ENCODE measurements at places on chromosomes 11 and 22. TPM values are rescaled to one million over a fixed set of nuclear protein-coding genes. Genes with fewer than 3 reads are reported as not detected.

DEFB131B gene
- total RNA-seq = not detected

RPUSD4 gene
- total RNA-seq = 41.7 TPM

UBASH3B gene
- 28.7 TPM for total RNA-seq

NCAPD3 gene
- 33.6 TPM for total RNA-seq

TTC12 gene
- total RNA-seq = 25.4 TPM

SCN3B gene
- not detected for total RNA-seq

BACE1 gene
- 0.21 TPM for total RNA-seq

MYRF gene
- 4.9 TPM for total RNA-seq

NAALAD2 gene
- not detected for total RNA-seq

DNA sequence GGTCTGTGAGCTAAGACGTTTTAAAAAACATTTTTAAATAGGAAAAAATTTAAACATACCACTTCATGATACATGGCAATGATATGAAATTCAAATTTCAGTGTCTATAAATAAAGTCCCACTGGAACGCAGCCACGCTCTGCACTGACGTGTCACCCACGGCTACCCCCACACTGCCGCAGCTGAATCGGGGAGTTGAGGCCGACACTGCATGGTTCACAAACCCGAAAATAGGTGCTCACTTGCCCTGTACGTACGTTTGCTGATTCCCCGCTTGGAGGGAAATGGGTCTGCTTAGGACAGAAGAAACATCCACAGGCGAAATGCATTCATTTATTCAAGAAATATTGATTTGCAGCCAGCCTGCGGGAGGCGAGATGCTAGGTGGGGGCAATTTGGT, 1342.3 kb downstream of the TBC1D22A start:
- peaks cover 16% of the 10 kb centered on the region for H3K4me1 ChIP-seq
- no peak for DNase-seq
- H3K27me3 ChIP-seq = no peaks in the 10 kb centered on the region
- no peak overlapping the region for H3K27ac ChIP-seq

- no peaks in the 10 kb centered on the region for H3K36me3 ChIP-seq
- no peak overlapping the region for H3K4me3 ChIP-seq
- no peaks in the 10 kb centered on the region for H3K27me3 ChIP-seq
- no peaks in the 10 kb centered on the region for H3K4me1 ChIP-seq
- no peak overlapping the region for H3K27ac ChIP-seq
These were observed 8.2 kb downstream of the ABCG4 start for GRCh38 chr11:119157063-119157462.

DNA sequence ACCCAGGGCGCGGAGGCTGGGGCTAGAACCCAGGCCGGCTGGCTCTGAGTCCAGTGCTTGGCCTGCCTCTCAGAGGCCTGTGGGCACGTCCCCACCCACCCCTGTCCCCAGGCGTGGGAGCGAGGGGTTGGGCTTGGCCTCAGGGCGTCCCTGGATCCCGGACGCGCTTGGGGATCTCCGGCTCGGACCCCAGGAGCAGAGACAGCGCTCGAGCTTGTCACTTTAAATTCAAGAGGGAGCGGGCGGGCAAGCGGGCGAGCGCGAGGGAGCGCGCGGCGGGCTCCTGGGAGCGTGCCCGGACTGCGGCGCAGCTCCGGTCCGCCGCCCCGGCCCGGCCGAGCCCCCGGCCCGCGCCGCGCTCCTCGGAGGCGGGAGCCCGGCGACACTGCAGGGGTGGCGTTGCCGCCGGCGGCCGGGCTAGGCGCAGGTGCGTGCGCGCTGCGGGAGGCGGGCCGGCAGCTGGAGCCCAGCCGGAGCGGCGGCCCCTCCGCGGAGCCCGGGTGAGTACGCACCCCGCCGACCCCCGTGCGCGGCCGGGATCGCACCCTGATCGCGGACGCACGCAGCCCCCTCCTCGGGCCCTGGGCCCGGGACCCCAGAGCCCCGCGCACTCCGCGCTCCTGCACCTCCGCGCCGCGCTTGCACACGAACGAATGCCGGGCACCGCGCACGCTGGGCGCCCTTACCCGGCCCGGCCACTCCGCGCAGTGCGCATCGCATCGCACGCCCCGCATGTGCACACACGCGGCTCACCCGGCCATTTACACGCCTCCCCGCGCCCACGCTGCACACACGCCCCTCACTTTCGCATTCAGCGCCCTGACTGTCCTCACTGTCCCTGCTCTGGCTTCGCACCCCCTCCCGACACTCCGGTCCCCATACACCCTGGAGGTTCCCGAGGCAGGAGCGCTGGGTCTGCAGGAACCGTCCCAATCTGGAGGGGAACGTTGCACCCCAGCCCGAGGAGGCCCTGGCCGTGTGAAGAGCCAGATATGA, at the start of gene SYT12:
SYT12 (plus strand) TSS at position 174 of the 996 bp plus-strand sequence. CDS start 7,011 bp downstream, outside the sequence.
- no peak within 1 kb of the TSS for H3K27ac ChIP-seq
- H3K4me1 ChIP-seq = peaks cover 33% of the 10 kb centered on the region
- H3K36me3 ChIP-seq = no peaks in the 10 kb centered on the region
- DNase-seq = peak; percentile 34
- no peak within 1 kb of the TSS for H3K4me3 ChIP-seq

DNA sequence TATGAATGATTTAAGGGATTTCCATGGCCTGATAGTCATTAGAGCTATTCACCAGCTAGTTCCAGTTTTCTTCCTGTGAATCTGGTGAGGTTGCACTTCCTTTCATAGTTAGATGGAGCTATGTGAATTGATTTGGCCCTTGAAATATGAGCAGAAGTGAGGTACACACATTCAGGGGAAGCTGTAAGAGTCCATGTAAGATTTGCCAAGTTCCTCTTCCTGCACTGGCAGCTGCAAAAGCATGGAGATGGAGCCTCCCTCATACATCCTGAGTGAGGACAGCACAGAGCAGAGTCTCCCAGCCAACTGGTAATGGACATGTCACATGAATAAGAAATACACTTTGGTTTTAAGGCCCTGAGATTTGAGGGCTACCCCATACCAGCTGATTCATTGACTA, 111.7 kb downstream of the CD44 start:
- no peak overlapping the region for H3K4me3 ChIP-seq
- H3K4me1 ChIP-seq = peaks cover 28% of the 10 kb centered on the region
- no peak for DNase-seq
- H3K36me3 ChIP-seq = no peaks in the 10 kb centered on the region
- H3K27me3 ChIP-seq = no peaks in the 10 kb centered on the region
- H3K27ac ChIP-seq = no peak overlapping the region

DNA sequence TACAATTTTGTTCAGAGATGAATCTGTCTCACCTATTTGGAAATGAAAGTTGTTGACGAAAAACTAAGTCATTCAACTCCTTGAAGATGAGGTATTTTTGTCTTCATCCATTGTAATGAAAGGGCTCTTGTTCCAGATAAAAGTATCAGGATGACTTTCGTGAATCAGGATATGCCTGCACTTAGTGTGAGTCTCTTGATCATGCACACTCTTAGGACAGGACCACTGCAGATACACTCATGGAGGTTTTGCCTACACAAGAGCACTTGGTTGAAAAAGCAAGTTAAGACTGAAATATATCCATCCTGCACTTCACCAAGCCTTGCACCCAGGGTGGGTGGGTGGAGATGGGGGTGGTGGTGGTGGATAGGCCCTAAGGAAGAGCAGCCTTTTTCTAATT, 120.8 kb upstream of the MTMR2 start:
- H3K27me3 ChIP-seq = no peaks in the 10 kb centered on the region
- no peak for DNase-seq
- no peak overlapping the region for H3K27ac ChIP-seq
- no peaks in the 10 kb centered on the region for H3K36me3 ChIP-seq
- no peaks in the 10 kb centered on the region for H3K4me1 ChIP-seq
- no peak overlapping the region for H3K4me3 ChIP-seq

GRCh38 chr11:94405062-94405833, 4.0 kb upstream of the GPR83 start:
- H3K27ac ChIP-seq = no peak overlapping the region
- peaks cover 15% of the 10 kb centered on the region for H3K27me3 ChIP-seq
- DNase-seq = no peak
- no peaks in the 10 kb centered on the region for H3K36me3 ChIP-seq
- peaks cover 2% of the 10 kb centered on the region for H3K4me1 ChIP-seq

- no peak overlapping the region for H3K4me3 ChIP-seq
- peaks cover 3% of the 10 kb centered on the region for H3K36me3 ChIP-seq
- DNase-seq = no peak
- H3K4me1 ChIP-seq = no peaks in the 10 kb centered on the region
- H3K27ac ChIP-seq = no peak overlapping the region
- H3K27me3 ChIP-seq = no peaks in the 10 kb centered on the region
These were observed 51.2 kb downstream of the CSTF3 start for GRCh38 chr11:33110083-33110482.

- H3K4me3 ChIP-seq = no peak overlapping the region
- no peaks in the 10 kb centered on the region for H3K4me1 ChIP-seq
- H3K36me3 ChIP-seq = no peaks in the 10 kb centered on the region
These were observed 304.9 kb downstream of the NTM start for GRCh38 chr11:131675121-131675888.

GRCh38 chr11:67058506-67058905, 1.9 kb downstream of the RHOD start:
- H3K27ac ChIP-seq = no peak overlapping the region
- H3K27me3 ChIP-seq = peaks cover 12% of the 10 kb centered on the region
- peaks cover 5% of the 10 kb centered on the region for H3K4me1 ChIP-seq

- H3K4me3 ChIP-seq = no peak overlapping the region
- no peak for DNase-seq
- H3K4me1 ChIP-seq = no peaks in the 10 kb centered on the region
- H3K27ac ChIP-seq = no peak overlapping the region
- H3K36me3 ChIP-seq = no peaks in the 10 kb centered on the region
These were observed 32.7 kb upstream of the ALX4 start for GRCh38 chr11:44342616-44343015.

DNA sequence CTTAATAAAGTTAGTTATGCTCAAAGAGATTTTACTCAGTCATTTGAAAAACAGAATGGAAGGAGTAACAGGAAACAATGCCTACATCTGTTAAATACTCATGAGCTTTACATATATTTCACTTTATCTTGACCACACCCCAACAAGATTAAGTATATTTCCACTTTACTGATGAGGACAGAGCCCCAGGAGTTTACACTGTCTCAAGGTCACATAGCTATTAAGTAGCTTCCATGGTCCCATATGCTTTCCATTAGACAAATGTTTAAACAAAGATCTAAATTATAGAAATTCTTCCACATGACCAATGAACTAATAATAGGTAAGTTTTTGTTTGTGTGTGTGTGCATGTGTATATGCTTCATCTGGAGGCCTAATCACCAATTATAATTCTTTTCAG, 30.2 kb downstream of the MRTFA start:
- no peaks in the 10 kb centered on the region for H3K27me3 ChIP-seq
- no peak for DNase-seq
- H3K27ac ChIP-seq = no peak overlapping the region
- H3K36me3 ChIP-seq = no peaks in the 10 kb centered on the region

DNA sequence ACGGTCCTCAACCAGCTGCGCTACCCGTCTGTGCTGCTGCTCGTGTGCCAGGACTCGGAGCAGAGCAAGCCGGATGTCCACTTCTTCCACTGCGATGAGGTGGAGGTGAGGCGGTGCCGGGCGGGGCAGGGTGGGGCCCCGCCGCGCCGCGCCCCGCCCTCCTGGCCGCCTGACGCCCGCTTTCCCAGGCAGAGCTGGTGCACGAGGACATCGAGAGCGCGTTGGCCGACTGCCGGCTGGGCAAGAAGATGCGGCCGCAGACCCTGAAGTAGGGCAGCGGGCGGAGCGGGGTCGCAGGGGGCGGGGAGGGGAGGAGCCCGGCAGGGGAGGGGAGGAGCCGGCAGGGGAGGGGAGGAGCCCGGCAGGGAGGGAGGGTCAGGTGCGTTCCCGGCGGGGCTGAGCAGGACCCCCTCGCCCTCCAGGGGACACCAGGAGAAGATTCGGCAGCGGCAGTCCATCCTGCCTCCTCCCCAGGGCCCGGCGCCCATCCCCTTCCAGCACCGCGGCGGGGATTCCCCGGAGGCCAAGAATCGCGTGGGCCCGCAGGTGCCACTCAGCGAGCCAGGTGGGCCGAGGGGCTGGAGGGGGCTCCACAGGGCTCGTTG, 14.7 kb downstream of the EPS8L2 start:
- H3K36me3 ChIP-seq = no peaks in the 10 kb centered on the region
- peaks cover 21% of the 10 kb centered on the region for H3K27me3 ChIP-seq
- peak; percentile 59 for DNase-seq
- no peak overlapping the region for H3K4me3 ChIP-seq
- peaks cover 30% of the 10 kb centered on the region for H3K4me1 ChIP-seq

DNA sequence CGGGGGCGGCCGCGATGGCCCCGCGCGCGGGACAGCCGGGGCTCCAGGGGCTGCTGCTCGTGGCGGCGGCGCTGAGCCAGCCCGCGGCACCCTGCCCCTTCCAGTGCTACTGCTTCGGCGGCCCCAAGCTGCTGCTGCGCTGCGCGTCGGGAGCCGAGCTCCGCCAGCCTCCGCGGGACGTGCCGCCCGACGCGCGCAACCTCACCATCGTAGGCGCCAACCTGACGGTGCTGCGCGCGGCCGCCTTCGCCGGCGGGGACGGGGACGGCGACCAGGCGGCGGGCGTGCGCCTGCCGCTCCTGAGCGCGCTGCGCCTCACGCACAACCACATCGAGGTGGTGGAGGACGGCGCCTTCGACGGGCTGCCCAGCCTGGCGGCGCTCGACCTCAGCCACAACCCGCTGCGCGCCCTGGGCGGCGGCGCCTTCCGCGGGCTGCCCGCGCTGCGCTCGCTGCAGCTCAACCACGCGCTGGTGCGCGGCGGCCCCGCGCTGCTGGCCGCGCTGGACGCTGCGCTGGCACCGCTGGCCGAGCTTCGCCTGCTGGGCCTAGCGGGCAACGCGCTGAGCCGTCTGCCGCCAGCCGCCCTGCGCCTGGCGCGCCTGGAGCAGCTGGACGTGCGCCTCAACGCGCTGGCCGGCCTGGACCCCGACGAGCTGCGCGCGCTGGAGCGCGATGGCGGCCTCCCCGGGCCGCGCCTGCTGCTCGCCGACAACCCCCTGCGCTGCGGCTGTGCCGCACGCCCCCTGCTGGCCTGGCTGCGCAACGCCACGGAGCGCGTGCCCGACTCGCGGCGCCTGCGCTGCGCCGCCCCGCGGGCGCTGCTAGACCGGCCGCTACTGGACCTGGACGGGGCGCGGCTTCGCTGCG, 697 bp downstream of the TPBGL start:
- peaks cover 18% of the 10 kb centered on the region for H3K27me3 ChIP-seq
- no peak overlapping the region for H3K4me3 ChIP-seq
- peaks cover 15% of the 10 kb centered on the region for H3K4me1 ChIP-seq

DNA sequence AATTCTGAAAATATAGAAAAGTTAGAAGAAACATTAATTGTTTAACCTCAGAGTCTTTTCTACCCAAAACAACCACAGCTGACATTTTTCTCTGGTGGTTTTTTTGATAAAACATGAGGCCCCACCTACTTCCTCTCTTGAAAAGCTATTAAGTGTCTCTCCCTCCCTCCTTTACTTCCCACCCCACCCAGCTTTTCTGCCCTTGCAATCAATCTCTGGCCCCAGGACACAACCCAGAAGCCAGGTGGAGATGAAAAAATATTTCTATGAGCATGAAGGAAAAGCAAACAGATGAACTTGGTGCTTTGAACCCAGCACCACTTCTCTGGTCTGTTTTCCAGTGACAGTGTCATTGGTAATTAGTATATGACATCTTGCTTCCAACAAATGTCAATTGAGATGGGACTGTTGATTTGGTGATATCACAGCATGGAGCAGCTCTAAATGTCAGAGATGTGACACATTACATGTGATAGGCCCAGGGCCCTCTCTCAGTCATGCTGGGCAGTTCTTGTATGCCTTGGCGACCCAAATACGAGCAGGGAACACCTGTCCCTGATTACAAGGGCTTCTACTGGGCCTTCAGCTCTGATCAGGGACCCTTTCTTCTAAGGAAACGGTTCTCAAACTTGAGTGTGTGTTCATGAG, 23.9 kb upstream of the TMPRSS13 start:
- H3K36me3 ChIP-seq = no peaks in the 10 kb centered on the region
- H3K27ac ChIP-seq = peak overlapping the region; percentile 66
- peak overlapping the region; percentile 11 for H3K4me3 ChIP-seq
- peaks cover 66% of the 10 kb centered on the region for H3K4me1 ChIP-seq
- H3K27me3 ChIP-seq = no peaks in the 10 kb centered on the region
- no peak for DNase-seq
